HS-27A (cell line): ENCODE measurements at places on chromosomes 4 and X.

DNA sequence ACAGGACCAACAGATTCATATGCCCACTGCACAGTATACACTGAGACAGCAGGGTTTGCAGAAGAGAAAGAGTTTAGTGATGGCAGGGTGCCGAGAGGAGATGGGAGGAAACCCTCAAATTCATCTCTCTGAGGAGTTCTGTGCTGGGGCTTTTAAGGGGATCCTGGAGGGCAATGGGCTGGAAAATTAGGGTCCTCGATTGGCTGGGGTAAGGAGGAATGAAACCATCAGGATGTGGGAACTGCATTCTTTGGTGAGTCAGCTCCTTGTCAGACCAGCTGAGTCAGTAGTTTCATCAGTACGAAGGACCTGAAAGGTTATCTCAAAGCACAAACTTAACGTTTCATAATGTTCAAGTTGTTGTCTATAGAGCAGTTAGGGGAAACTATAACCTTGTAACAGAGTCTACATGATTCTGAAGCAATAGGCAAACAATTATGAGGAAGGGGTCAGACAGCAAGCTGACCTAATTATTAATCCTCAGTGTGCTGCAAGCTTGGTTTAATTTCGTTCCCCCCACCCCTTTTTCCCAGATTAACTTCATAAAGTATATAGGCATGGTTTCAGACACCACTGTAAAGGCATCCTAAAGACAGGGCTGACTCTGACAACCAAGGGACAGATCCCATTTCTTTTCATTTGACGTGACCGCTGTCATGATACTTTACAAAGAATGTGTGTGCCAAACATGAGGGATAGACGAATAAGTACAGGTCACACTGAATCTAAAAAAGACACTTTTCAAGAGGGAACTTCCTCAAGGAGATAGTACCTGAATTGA is 1.5 kb upstream of the MSMO1 start:
- DNase-seq: peak; percentile 66

- no peak for DNase-seq
Measured at GRCh38 chrX:40049084-40049641, 48.6 kb downstream of the BCOR start.

GRCh38 chr4:9870165-9870790 is 88.8 kb downstream of the DRD5 start:
- DNase-seq: no peak

DNA sequence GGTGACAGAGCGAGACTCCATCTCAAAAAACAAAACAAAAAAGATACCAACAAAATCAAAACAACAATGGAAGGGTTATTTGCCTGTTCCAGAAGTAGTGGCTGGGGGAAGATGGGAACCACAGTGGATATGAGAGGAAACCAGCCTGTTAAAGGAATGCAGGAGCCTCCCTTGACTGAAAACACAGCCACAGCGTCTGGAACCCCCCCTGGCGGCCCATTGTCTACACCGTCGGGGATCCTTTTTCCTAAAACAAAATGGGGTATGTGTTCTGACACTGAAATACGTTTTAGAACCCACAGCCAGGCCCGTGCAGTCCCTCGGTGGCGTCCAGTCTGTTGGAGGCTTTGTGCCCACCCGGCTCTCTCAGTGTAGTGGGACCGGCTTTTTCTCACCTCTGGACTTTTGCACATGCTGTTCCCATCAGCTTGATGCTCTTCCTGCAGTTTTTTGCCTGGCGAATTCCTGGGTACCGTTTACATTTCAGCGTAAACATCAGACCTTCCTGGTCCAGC is 19.6 kb downstream of the PIGG start:
- no peak for DNase-seq

- DNase-seq: no peak
Measured at GRCh38 chrX:136431625-136432024, 56.1 kb upstream of the BRS3 start.

- no peak for DNase-seq
Measured at GRCh38 chr4:150510176-150510865, 71.6 kb upstream of the MAB21L2 start.

GRCh38 chr4:16259889-16260246 is 33.6 kb upstream of the TAPT1 start:
- DNase-seq: no peak

DNA sequence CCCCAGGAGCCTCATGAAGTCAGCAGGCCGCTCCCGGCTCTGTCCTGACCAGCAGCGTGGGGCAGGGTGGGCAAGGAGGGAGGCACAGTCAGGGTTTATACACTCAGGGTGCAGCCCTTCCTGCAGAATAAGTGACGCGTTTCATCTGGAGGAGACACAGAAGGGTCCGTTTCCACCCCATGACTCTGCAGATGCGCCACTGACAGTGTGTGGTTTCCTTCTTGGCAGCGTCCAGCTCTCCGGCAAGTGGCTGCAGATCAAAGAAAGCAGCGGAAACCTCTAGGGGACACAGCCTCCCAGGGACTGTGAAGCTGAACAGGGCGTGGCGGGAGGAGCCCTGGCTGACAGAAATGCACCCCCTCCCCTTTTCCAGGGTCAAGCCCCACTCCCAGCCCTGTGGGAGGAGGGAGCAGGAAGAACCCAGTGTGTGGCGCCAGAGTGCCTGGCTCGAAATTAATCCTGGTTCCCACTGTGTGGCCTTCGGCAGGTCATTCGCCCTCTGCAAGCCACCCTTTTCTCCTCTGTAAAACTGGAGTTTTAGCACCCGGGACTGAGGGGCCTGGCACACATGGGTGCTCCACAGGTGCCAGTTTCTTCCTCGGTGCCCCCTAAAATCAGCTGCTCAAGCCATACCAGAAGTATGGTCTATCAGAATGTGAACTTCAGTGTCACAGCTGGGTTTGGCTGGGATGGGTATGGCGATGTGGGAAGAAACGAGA is 17.3 kb upstream of the TBC1D14 start:
- no peak for DNase-seq

DNA sequence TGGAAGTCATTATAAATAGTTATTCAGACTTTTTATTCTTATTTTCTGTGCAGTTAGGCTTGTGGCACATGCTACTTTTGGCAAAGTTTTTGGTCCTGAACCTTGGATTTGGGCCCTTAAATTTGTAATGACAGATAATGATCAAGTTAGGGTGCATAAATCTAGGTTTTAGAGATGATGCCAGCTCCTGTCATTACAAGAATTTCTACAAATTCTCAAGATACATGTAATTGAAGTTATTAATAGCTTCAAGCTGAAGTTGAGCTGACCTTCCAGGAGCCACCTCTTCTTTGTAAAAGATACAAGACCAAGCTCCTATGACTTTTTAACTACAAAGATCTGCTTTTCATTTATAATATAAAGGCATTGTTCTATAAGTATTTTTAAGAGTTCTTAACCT is 255.6 kb upstream of the UGT8 start:
- no peak for DNase-seq

- DNase-seq: no peak
Measured at GRCh38 chr4:8702020-8702495, 109.5 kb downstream of the CPZ start.

DNA sequence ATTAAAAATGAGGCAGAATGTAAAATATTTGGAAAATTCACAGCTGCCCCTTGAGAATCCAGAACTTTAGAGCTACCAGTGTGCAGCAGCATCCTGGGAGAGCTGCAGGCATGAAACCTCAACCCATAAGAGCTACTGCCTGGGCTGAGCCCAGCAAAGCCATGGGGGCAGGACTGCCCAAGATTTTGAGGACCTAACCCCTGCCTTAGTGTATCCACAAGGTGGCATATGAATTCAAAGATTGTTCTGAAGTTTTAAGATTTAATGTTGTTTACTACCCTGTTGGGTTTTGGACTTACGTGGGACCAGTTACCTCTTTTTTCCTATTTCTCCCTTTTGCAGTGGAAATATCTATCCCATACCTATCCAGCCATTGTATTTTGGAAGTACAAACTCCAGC is 26.4 kb downstream of the CASP6 start:
- DNase-seq: no peak

DNA sequence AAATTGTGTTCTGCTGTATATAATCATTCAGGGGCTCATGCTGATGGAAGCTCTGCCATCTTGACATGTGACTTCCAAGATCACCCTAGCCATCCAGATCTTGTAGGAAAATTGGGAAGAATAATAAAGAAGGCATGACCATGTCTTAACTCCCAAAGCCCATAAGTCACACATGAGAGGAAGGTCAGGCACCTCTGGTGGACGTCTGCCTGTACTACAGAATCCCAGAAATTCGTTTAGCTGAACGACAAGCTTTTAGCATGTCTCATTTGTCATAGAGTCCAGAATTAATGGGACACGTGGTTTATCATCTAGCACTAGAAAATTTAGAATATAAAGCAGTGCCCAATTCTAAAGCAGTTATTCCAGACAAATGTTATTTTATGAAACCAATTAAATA is 212.7 kb downstream of the CENPC start:
- no peak for DNase-seq

DNA sequence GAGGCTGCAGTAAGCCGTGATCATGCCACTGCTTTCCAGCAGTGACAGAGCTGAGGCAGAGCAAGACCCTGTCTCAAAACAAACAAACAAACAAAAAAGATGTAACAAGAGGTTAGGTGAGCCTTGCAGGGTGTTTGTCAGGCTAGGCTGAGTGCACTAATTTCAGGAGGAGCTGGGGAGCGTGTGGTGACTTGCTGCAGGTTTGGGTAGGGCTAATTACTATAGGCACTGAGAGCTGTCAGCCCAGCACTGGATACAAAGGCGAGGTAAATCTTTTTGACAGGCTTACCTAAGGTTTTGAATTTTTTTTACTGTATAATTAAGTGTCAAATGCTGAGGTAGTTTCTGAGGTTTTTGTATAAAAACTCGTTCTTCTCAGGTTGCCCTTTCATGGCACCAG is 29.8 kb upstream of the SH3D19 start:
- DNase-seq: no peak

GRCh38 chr4:185204238-185204910 is 574 bp upstream of the CFAP97 start:
- no peak for DNase-seq

GRCh38 chrX:148534291-148534690 is 33.9 kb downstream of the AFF2 start:
- no peak for DNase-seq

- peak; percentile 1 for DNase-seq
Measured at GRCh38 chr4:165288639-165289422, 38.6 kb upstream of the MSMO1 start.

DNA sequence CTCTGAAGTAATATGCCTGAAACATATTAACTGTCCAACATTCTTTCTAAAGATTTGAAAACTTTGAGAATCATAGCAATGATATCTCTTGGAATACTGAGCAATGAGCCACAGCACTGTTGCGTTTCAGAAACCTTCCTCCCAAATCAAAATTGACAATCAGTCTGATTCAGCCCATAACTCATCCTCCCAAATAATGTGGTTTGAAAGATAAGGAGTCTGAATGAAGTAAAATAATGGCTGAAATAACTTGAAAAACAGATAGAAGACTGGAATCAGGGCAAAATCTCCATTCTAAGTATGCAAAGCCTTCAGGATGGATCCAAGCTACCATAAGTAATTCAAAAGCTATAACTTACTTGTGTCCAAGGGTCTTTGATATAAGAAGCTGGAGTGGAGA is 98.6 kb upstream of the PLS3 start:
- DNase-seq: no peak

DNA sequence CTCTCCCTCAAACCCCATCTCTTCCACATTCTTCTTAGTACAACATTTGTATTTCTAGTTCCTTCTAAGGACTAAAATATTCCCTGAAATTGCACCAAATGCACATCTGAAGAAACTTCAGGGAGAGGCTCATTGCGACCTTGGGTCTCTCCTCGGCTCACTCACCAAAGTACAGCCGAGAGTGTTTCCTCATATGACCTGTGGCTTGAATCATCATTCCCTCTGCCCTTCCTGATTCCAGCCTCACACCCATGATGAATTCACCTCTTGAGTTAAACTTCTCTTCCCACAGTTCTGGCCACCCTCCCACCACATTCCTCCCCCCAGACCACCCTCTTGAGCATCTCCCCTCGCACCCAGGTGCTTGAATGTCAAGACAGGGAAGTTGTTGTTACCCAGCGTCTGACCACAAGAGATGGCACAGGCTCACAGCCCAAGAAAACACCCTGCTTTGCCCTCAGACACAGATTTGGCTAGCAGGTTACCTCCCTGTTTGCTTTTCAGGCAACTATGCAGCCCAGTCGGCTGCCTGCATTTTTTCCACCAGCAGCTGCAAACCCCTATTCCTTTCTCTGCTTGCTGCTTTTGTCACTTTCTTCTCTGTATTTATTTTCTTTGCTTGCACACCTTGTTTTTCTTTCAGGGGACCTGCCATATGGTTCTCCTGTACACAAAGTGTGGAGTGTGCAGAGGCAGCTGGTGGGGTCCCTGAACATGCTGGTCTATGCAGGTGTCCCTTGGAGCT is 214.8 kb downstream of the SPATA18 start:
- DNase-seq: no peak

DNA sequence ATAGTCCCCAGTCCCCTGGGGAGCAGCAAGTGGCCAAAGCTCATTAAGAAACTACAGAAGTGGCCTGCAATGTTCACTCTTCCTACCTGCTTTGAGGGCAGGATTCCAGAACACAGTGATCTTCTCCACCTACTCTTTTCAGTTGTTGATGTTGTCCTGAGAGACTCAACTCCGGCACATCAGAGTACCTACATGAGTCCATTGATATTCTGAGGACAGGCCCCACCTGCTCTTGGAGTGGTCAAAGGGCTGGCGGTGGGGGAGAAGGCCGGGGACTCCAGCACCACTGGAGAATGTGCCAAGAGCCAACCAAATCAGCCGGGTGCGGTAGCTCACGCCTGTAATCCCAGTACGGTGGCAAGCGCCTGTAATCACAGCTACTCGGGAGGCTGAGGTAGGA is 29.8 kb upstream of the DDX3X start:
- DNase-seq: no peak

DNA sequence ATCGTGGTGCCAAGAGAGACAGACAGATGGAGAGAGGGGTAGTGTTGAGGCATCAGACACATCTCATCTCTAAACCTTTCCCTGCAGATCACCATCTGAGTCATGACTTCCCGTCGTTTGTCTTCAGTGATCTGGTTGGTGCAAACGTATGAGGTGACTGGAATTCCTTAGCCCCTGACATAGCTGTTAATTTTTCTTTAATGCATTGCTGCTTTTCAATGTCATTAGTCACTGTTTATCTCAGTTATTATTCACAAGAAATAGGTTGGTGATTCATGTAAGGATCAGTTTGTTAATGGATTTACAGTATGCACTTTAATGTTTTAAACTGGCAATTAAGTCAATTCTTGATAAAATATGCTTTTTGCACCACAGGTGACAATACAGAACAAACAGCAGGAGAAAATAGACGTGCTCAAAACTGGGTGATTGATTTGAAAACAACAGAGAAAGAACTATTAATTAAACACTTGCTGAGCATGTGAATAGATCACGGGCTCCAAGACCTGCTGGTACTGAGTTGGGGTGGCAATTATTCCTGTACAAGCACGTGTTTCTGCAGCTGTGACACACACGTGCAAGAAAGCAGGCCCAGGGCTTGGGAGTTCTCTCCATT is 1.3 kb upstream of the TMEM154 start:
- DNase-seq: peak; percentile 15

DNA sequence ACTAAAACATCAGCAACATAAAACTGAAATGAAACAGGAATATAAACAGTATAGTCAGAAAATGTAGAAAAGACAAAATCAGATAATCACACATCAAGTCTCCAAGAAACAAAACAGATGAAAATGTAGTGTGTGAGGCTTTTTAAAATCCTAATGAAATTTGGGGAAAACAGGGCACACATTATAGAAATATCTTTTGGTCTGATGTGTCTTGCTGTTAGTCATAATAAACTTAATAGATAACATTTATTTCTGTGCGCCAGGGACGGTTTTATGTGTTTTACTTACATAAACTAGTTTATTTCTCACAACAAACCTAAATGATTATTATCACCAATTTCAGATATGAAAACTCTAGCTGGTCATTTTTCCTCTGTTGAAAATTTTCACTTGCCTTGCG is 293.9 kb upstream of the GATB start:
- DNase-seq: no peak
